Body of pancreas (tissue), 4 donors: ENCODE measurements at places on chromosomes 5 and 9. TPM values are rescaled to one million over a fixed set of nuclear protein-coding genes. Genes with fewer than 3 reads are reported as not detected.
A peak's percentile ranks its signal among the peaks of the same experiment; 100 is the strongest.

- peak; percentile 97 for DNase-seq
- H3K36me3 ChIP-seq, result no peaks in the 10 kb centered on the region
- H3K4me3 ChIP-seq, result no peak within 1 kb of the TSS
Observed at GRCh38 chr5:138331449-138332368, at the start of gene CDC25C. CDC25C (minus strand) TSS chr5:138331804; CDS start chr5:138331180, 624 bp downstream.

GRCh38 chr5:148801682-148802276 lies 24.6 kb upstream of the ADRB2 start:
- H3K27ac ChIP-seq, result no peak overlapping the region
- no peaks in the 10 kb centered on the region for H3K27me3 ChIP-seq
- no peak for DNase-seq
- no peaks in the 10 kb centered on the region for H3K4me1 ChIP-seq

GRCh38 chr5:83472508-83473345 lies 1.2 kb downstream of the VCAN start:
- no peak overlapping the region for H3K4me3 ChIP-seq
- DNase-seq, result peak; percentile 29
- H3K27me3 ChIP-seq, result no peaks in the 10 kb centered on the region
- peak overlapping the region; percentile 42 for H3K27ac ChIP-seq
- peaks cover 37% of the 10 kb centered on the region for H3K4me1 ChIP-seq

GRCh38 chr5:151255621-151256286 lies 2.8 kb downstream of the GM2A start:
- H3K36me3 ChIP-seq, result no peaks in the 10 kb centered on the region
- H3K27ac ChIP-seq, result no peak overlapping the region
- no peaks in the 10 kb centered on the region for H3K27me3 ChIP-seq
- peaks cover 32% of the 10 kb centered on the region for H3K4me1 ChIP-seq
- no peak for DNase-seq
- H3K4me3 ChIP-seq, result no peak overlapping the region

- H3K27me3 ChIP-seq, result no peaks in the 10 kb centered on the region
- H3K4me3 ChIP-seq, result no peak overlapping the region
- H3K36me3 ChIP-seq, result no peaks in the 10 kb centered on the region
- no peaks in the 10 kb centered on the region for H3K4me1 ChIP-seq
Observed at GRCh38 chr5:100502684-100503083, 32.5 kb upstream of the FAM174A start.

The TNFSF8 gene
- 1.0 TPM for total RNA-seq

The PCA3 gene
- total RNA-seq, result not detected

The NUDCD2 gene
- 4.2 TPM for total RNA-seq
